Breast epithelium (tissue), 4 donors: ENCODE measurements at places on chromosomes 5 and 9. TPM values are rescaled to one million over a fixed set of nuclear protein-coding genes. Genes with fewer than 3 reads are reported as not detected.

DNA sequence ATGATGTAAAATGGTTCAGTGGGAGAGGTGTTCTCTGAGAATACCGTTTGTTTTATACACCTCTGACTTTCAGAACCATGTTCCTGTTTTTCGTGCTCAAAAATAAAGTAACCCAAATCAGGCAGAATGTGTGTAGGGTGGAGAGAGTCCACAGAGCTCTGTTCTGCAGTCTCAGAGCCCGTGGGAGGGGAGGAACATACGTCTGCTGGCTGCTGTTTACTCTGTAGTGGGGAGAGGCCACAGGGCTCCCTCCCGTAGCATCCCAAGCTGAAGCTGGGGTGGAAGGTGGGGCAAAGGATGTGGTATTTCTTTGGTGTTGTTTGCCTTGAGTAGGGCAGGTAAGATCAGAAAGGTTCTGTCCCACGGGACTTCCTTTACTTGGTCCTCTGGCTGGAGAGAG, 348.5 kb downstream of the DNAH5 start:
- DNase-seq = no peak

- DNase-seq = no peak
These were observed 77.7 kb downstream of the OLFM1 start for GRCh38 chr9:135165003-135165711.

GRCh38 chr9:130471411-130472183, 26.8 kb downstream of the ASS1 start:
- no peak for DNase-seq

DNA sequence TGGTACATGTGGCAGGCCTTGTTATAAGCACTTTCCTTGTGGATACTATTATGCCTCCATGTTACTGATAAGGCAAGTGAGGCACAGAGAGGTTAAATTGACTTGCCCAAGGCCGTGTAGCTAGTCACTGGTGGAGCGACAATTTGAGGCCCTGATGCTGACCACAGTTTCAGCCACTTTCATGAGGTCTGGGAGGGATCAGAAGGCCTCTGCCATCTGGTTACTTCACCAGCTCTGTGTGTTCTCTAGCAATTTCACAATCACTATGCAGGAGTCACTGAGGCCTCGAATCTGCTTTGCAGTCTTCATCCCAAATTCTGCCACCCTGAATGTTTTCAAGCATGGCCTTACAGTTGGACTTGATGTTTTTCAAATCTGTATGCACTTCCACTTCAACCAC, 9.1 kb downstream of the LRRC70 start:
- DNase-seq = no peak

- no peak for DNase-seq
These were observed 78.1 kb upstream of the PRLR start for GRCh38 chr5:35308421-35308820.

DNA sequence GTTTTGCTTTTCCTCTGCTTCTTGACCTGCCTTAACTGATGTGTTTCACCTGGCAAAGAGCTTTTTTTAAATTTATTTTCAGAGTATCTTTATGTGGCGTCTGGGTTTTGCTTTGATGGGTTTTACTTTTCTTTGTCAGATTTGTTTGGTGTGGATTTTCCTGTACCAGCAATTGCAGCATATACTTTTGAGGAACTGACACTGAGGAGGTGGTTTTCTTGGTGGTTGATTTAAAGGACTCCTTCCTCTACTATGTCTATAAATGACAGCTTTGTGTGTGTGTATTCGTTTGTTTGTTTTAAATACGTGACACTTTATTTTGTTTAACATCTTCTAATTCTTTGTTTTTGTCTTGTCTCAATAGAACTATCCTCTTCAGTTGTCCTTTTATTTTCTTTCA, 1071.9 kb upstream of the ARRDC3 start:
- DNase-seq = no peak

The FRMD3 gene
- total RNA-seq = 6.3 TPM

The ZFP2 gene
- 2.6 TPM for total RNA-seq

The ENG gene
- total RNA-seq = 30.9 TPM
